H1 (cell line): ENCODE measurements at places on chromosomes 1 and 21.

DNA sequence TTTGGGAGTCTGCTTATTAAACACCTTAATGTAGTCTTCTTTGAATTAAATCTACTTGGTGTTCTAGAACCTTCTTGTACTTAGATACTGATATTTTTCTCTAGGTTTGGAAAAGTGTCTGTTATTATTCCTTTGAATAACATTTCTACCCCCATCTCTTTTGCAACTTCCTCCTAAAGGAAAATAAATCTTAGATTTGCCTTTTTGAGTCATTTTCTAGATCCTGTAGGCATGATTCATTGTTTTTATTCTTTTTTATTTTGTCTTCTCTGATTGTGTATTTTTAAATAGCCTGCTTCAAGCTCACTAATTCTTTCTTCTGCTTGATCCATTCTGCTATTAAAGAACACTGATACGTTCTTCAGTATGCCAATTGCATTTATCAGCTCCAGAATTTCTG, 155.9 kb upstream of the NEGR1 start:
- DNase-seq, result no peak

- no peak for DNase-seq
These were observed 69.6 kb downstream of the GBP6 start for GRCh38 chr1:89433421-89433820.

- DNase-seq, result no peak
These were observed 7.4 kb downstream of the ETS2 start for GRCh38 chr21:38813143-38813542.

DNA sequence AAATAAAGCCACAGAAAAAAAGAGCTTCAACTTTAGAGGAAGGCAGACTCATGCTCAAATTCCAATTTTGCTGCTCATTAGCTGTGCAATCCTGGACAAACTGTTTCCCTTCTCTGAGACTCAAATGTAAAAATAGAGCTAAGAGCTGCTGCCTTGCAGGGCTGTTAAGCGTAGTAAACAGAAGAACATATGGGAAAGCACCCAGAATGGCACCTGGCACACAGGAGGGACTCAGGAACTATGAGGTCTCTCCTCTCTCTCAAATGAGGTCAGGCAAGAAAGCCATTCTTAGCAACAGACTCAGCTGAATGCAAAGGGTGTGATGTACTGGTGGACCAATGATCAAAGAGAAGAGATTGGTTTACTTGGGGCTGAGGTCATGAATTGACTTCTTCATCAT, 61.3 kb downstream of the TRABD2B start:
- DNase-seq, result no peak

- DNase-seq, result no peak
These were observed 38.3 kb upstream of the CD46 start for GRCh38 chr1:207713529-207713928.

- DNase-seq, result no peak
These were observed 1.7 kb downstream of the EPHX4 start for GRCh38 chr1:92031281-92032110.

DNA sequence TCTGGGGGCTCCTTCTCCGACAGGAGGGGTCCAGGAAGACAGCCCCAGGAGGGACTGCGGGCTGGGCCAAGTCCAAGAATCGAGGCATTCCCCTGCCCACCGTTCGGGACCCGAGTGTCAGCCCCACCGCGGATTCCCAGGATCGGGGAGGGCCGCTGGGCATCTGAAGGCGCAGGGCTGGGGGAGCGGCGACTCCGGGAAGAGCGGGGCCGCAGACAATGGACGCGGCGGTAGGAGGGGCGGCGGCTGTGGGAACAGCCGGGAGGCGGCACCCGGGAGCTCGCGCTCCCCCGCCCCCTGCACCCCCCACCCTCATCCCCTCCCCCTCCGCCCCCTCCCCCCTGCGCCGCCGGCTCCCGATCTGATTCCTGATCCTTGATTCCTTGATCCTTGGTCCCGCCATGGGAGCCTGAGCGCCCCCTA, at the start of gene VANGL2:
Gene VANGL2, plus strand, starts transcription at position 342 of the 423 bp plus-strand sequence. CDS start 15,274 bp downstream, outside the sequence.
- no peak for DNase-seq

GRCh38 chr1:153545067-153546055, at the start of gene S100A4:
Gene S100A4, minus strand, starts transcription at chr1:153545806. Its CDS starts 1,012 bp downstream, at chr1:153544794.
- no peak for DNase-seq

- no peak for DNase-seq
These were observed 36.0 kb downstream of the UBE4B start for GRCh38 chr1:10068605-10069294.

GRCh38 chr1:5670590-5671350, 321.5 kb downstream of the NPHP4 start:
- no peak for DNase-seq

DNA sequence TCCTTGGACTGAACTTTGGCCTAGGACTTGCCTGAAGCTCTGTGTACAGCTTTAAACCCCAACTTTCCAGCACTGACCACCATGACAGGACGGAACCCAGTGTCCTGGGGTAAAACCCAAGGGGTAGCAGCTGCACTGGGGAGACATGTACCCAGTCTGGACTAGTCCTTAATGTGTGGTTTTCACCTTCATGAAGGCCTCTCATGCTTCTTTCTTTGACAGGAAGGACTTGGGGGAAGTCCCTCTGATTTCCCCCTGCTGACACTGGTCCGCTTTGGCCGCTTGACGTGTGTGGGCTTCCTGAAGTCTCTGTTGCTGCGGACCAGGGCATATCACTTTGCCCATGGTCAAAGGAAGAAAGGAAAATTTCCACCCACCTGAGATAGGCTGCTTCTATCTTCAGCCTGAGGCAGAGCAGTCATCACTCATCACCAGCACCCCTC, 66.3 kb upstream of the PRDX6 start:
- DNase-seq, result no peak

DNA sequence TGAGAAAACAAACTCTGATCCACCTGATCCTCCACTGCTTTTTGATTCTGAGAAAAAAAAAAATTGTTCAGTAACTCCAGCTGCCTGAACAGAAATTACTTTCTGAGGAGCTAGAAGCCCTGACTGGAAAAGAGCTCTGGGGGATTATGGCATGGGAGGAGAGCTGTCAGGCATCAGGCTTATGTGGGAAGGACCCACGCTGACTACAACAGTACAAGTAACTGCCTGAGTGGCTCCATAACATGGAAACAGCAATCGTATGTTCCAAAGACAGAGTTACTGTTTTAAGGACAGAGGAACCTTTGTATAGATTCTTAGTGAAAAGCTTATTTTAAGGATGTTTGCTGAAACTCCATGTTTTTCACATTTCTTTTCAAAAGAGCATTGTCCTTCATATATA, 1.2 kb upstream of the ANGPTL7 start:
- DNase-seq, result no peak

DNA sequence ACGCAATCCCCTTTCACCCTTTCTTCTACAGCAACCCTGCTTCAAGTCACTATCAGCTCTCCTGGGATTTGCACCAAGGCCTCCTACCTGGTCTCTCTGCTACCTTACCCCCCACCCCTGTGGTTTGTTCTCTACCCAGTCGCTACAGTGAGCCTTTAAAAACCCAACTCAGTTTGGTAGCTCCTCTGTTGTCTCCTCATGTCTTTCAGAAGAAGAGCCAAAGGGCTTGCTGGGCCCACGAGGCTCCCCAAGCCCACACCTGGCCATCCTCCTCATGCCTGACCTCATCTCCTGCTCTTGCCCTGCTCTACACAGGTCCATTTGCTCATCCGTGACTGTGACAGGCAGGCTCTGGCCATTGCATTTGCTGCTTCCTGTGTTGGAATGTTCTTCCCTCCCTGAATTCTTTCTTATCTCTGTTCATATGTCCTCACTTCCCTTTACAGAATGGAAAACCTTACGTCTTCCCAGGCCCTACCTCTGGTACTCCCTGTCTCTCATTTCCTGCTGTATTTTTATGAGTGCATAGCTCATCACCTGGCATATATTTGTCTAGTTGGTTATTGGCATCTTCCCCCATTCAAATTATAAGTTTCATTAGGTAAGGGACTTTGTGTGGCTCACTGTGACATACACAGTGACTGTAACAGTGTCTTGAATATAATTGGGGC, 3.3 kb downstream of the RGS16 start:
- DNase-seq, result no peak
